ENCODE measurements at places on chromosomes 11 and 22.

- no peak for DNase-seq
Observed at GRCh38 chr11:13761716-13762115, 93.2 kb downstream of the FAR1 start.

- no peak for DNase-seq
Observed at GRCh38 chr22:32204040-32204855, 625 bp downstream of the RFPL2 start.

- DNase-seq: no peak
Observed at GRCh38 chr11:72061739-72062396, 18.5 kb downstream of the NUMA1 start.

GRCh38 chr11:65435981-65436411 is 13.4 kb downstream of the NEAT1 start:
- no peak for DNase-seq

GRCh38 chr11:17734986-17735817 is 621 bp downstream of the KCNC1 start:
- no peak for DNase-seq

- no peak for DNase-seq
Observed at GRCh38 chr11:78535920-78536319, 38.7 kb downstream of the NARS2 start.

DNA sequence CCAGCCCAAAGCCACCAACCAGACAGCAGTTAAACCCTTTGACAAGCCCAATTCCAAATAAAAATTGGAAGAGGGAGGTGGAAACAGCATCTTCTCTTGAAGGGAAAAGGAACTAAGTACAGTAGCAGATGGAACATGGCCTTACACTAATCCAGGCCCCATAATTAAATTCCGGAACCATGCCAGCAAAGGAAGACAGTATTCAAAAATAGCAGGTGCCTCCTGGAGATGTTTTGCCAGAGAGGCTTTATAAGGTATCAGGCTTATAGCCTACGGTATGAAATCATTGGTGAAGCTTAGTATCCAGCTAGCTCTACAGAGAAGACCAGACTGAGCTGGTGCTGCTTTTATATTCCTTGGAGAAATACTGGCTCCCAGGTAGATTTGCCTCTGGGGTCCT is 344.1 kb upstream of the API5 start:
- DNase-seq: no peak

DNA sequence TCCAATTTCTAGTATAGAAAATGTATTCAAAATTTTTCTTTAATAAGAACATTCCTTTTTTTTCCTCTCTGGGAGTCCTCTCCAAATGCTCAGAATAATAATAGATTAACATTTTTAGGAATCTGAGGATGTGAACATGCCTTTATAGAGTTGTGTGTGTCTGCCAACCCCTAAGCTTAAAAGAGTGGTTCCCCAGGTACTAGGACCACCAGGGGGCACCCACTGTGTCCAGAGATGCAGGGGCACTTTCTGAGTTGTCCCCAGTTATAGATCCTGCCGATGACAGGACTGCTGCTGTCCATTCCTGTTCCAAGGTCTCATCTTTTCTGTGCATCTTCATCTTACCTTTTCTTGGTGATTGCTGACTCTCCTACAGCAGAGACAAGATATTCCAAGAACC is 27.0 kb upstream of the MICAL2 start:
- no peak for DNase-seq

- no peak for DNase-seq
Observed at GRCh38 chr11:10459029-10459970, 4.2 kb downstream of the AMPD3 start.
